ENCODE measurements at places on chromosomes 1 and 21. TPM values are rescaled to one million over a fixed set of nuclear protein-coding genes. Genes with fewer than 3 reads are reported as not detected.

DNA sequence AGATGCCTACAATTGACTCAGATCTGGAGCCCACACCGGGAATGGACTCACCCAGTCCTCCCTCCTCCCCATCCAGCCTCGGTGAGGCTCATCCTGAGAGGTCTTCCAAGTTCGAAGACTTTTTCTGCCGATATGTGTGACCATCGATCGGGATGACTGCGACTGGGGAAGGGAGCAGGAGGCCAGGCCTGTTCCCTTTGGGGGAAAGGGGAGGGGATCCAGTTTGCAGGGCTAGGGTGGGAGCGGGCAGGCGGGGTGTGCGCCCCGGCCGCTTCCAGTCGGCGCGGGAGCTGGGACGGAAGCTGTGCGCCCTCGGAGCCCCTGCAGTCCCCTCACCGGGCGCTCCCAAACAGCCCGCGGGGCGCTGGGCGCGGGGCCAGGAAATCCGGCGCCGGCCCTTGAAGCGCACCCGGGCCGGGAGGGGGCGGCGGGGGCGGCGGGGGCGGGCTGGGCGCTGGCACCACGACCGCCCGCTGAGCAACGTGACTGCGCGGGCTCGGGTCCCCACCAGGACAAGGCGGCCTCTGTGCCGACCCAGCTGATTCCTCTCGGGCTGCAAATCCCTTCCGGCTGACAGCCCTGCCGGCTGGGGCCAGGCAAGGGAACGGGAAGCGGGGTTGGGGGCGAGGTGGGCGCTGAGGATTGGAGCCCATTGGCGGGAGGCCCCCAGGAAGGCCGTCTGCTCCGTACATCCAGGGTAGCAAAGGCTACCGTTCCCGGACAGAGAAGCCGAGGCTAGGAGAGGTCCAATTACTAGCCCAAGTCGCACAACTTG is 103.9 kb downstream of the EBNA1BP2 start:
- no peak for DNase-seq

GRCh38 chr1:107687849-107688753 is 276.9 kb downstream of the VAV3 start:
- no peak for DNase-seq

GRCh38 chr1:36530791-36531190 is 48.1 kb upstream of the CSF3R start:
- no peak for DNase-seq

Gene MARK1
- 2.4 TPM for total RNA-seq

DNA sequence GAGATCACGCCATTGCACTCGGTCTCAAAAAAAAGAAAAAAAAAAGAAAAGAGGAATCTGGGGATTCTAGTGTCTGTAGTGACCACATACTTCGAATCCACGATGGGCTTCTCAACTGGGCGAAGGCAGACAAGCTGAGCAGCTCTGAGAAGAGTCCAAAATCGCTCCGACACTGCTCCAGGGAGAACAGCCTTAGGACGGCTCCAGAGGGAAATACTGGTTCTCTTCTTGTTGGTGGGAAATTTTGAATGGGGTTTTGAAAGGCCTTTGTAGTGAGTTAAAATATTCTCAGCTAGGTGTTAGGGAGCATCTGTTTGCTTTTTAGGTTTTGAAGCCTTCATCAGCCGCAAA is 18.3 kb upstream of the HJV start:
- no peak for DNase-seq

Gene SIKE1
- 34.3 TPM for total RNA-seq

Gene SHISA4
- 7.8 TPM for total RNA-seq

DNA sequence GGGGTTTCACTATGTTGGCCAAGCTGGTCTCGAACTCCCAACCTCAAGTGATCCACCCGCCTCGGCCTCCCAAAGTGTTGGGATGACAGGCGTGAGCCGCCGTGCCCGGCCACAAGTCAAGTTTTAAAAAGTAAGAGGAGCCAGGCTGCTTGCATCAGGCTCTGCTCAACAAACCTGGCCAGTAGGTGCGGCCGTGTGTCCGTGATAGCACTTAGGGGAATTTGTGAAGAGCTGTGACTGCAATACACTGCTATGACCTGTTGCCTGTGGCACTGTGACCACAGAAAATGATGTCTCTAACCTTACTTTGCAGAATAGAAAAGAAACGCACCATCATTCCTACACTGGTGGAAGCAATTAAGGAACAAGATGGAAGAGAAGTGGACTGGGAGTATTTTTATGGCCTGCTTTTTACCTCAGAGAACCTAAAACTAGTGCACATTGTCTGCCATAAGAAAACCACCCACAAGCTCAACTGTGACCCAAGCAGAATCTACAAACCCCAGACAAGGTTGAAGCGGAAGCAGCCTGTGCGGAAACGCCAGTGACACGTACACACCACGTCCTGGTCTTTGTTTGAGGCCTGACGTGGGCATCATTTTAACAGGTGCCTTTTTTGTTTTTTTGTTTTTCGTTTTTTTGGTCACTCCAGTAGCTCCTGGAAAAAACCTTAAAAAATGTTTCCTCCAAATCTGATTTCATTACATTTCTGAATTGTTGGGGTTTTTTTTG is 16.7 kb downstream of the C1orf174 start:
- peak; percentile 16 for DNase-seq

- DNase-seq: no peak
Observed at GRCh38 chr1:41362749-41363590, 1.7 kb downstream of the FOXO6 start.

DNA sequence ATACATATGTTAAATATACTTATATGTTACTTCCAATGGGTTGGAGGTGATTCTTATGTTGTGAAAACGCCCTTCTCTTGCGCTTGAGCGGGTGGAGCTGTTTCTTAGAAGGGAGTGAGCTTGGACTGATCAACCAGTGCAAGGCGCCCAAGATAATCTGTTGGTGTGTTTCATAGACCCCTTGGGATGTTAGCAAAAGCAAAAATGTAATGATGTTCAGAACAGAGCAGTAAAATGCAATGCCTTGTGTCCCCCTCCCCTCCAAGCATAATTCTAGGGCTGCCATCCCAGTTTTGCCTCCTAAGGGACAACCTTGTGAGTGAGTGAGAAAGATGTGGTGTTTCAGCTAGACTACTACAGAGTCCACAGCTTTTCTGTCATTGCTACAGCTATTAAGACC is 6.2 kb upstream of the CD34 start:
- DNase-seq: no peak

DNA sequence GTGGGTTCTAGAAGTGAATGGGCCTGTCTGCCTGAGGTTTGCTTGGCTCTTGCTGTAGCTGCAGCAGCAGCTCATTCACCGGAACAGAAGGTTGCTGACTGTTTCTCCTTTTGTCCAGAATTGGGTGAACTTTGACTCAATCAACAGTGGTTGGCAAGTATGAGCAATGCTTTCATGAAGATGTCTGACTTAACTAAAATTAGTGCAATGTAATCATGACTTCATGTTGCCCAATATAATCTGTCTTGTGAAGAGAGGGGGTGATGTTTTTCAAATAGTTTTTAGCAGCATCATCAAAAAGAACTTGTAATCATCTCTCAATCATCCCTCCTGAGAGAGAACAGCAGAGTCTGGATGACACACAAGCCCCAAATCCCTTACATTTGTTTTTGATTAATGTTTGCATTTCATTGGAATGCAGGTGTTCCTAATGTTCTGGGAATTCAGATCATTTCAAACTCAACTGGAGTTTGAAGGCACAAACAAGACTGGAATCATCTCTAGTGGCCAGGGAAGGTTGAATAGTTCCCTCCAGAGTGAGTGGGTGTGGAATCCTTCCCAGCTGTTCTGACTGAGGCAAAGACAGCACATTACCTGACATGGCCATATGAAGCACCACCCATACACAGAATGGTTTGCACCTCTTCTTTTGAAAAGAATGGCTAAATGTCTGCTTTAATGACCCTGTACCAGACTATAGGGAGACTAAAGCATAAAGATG is 82.9 kb downstream of the HLX start:
- no peak for DNase-seq

DNA sequence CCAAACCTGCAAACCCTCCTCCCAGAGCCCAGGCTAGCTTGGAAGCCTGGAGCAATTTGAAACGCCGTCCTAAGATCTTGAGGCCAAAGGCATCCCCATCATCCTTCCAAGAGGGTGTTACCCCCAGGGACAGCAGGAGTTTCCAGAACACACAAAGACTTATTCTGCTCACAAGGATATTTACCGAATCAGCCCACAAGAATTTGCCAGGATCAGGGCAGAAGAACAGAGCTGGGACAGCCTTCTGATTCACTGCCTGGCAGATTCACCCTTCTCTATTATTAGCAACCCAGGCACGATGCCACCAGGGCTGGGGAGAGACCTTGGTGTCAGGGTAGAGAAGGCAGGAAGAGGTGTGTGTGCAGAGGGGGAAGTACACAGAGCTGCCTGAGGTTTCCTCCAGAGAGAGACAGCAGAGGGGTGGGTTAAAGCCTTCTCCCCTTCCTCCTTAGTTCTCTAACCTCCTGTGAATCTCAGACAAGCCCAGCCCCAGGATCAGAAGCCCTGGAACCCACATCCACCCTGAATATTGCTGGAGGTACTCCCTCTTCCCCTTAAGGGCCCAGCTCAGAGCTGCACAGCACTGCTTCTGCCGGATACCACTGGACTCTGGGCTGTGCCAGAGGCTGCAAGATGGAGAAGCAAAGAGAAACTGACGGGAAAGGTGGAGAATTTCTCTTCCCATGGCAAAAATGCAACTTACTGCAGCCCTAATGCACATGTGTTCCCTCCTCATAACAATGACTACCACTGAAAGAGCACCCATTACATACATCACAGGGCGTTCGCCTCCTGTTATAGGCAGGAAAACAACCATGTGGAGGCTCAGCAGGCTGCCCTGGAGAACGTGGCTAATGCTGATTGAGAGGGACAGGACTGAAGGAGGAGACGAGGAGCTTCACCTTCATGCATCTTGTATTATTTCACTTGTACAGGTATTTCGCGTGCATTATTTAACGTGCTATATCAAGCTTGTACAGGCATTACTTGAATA is 61.8 kb downstream of the ITPKB start:
- no peak for DNase-seq

DNA sequence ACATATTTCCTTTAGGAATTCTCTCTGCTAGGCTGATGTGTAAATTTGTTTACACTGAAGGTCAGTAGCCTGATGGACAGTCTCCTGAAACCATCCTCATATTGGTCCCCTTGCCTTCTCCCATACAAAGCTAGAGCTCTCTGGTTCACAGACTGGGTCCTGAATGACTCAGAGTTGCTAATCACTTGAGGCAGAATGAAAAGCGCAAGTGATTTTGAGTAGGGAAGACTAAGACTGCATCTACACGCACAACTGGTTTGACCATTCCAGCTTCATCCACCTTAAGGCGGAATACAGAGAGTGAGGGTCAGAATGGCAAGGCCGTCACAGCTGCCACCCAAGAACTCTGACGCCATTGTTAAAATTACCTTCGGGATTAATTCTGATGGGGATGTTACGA is 70.2 kb upstream of the KIF26B start:
- no peak for DNase-seq

DNA sequence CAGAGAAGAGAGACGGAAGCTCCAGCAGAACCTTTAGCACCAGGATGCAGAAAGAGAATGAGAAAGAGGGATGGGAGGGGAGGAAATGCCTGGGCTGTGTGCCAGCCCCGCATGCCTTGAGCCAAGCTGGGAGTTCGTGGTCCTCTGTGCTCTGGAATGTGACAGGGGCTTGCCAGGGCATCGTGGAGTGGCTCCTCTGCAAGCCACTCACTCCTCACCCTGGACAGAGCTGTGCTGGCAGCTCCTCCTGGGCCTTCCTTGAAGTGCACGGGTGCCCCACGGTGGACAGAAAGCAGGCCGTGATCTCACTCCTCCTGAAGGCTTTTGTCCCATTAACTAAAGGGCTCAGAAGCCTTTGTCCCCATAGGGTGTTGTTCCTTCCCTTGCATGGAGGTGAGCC is 34.8 kb upstream of the PRELP start:
- DNase-seq: peak; percentile 65

Gene CGN
- 52.9 TPM for total RNA-seq

Gene HES3
- not detected for total RNA-seq

DNA sequence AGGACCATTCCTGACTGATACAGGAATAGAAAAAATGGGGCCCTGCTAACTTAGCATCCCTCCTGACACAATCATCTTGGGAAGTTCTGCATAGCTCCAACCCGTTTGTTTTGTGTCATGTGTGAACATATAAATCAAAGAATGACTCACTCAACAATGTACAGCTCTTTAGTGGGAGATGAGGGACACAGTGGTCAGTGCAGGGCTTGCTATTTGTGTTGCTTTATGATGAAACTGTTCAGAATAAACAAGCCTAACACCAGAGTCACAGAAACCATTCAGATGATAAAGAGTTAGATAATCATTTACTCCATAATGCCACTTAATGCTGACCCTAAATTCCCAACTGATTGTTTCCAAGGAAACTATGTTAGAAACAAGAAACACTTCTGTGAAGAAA is 154.2 kb upstream of the ZNHIT6 start:
- DNase-seq: no peak

Gene SERINC2
- 32.3 TPM for total RNA-seq

- DNase-seq: no peak
Observed at GRCh38 chr1:230261928-230262650, 164.0 kb downstream of the PGBD5 start.

DNA sequence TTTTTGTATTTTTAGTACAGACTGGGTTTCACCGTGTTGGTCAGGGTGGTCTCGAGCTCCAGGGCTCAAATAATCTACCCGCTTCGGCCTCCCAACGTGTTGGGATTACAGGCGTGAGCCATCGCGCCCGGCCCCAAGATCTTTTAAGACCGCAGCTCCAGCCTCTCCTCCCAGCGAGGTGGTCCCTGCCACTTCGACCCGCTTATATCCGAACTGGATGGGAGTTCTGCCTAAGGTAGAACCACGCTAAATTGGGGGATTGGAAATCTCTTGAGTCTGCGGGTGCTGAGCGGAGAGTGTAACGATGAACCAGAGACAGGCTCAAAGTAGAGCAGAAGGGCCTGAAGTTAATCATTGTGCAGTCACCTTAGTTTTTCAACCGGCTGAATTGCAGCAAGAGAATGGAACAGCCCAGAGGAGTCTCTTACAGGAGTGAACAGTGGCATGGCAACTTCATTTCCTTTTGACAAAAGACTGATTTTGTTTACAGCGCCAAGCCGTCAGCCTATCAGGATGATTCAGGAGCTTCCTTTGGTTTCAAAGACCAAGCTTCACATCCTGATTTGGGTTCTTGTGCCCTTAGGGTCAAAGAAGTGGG is 726 bp upstream of the CYB5R1 start:
- DNase-seq: no peak

GRCh38 chr21:39451332-39452206 is at the start of gene SH3BGR:
Gene SH3BGR (plus strand): TSS chr21:39451970. CDS start chr21:39452097, 127 bp downstream.
- DNase-seq: peak; percentile 69

Gene TMEM269
- total RNA-seq: not detected

DNA sequence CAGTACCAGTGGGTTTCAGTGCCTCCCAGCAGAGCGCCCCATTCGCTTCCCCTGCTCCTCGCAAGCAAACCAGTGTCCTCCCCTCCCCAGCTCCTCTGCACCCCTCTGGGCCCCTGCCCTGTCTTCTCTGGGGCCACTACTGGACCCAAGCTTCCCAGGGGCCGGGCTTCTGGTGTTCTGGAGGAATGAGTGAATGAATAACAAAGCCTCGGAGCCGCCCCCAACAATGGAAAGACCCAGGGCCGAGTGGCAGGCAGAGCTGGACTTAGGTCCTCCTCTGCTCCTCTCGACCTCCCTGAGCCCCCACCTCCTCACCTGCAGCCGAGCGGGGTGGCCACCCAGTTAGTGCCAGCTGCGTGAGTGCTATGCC is 37.6 kb downstream of the MATN1 start:
- DNase-seq: no peak

Gene OR10J1
- not detected for total RNA-seq

All from lower lobe of right lung (tissue), 2 donors.